ENCODE measurements at places on chromosomes 4 and X. TPM values are rescaled to one million over a fixed set of nuclear protein-coding genes. Genes with fewer than 3 reads are reported as not detected.

The COL4A5 gene
- total RNA-seq, result not detected

The TXLNG gene
- 12.7 TPM for total RNA-seq

The SNCA gene
- 2.2 TPM for total RNA-seq

The CLGN gene
- not detected for total RNA-seq

The SMIM31 gene
- total RNA-seq, result not detected

The PABPC1L2B gene
- not detected for total RNA-seq

The RIBC1 gene
- total RNA-seq, result 0.86 TPM

The PPEF2 gene
- 0.35 TPM for total RNA-seq

The ZCCHC12 gene
- total RNA-seq, result not detected

The GLRB gene
- total RNA-seq, result not detected

The TCEAL5 gene
- total RNA-seq, result not detected

The ZAR1 gene
- not detected for total RNA-seq

The BMX gene
- total RNA-seq, result not detected

The TLR1 gene
- total RNA-seq, result 39.6 TPM

The TBX22 gene
- total RNA-seq, result not detected

The NLRP2B gene
- total RNA-seq, result not detected

The TMSB15C gene
- 2.3 TPM for total RNA-seq

The IL15 gene
- total RNA-seq, result 3.5 TPM

The P2RY4 gene
- total RNA-seq, result 0.44 TPM

The ARHGEF38 gene
- not detected for total RNA-seq

The FAM13A gene
- 2.4 TPM for total RNA-seq

The CFAP99 gene
- total RNA-seq, result not detected

The DHX15 gene
- 145 TPM for total RNA-seq

The RAB33A gene
- total RNA-seq, result 8.0 TPM

The MUC7 gene
- total RNA-seq, result not detected

The ZNF630 gene
- not detected for total RNA-seq

The SPIN2A gene
- 1.2 TPM for total RNA-seq

The UGT2B17 gene
- total RNA-seq, result 2.5 TPM

The CXCL5 gene
- total RNA-seq, result not detected

The FREM3 gene
- total RNA-seq, result not detected

The TMPRSS11B gene
- not detected for total RNA-seq

The EMCN gene
- not detected for total RNA-seq

The GDI1 gene
- 127 TPM for total RNA-seq

The SAGE1 gene
- total RNA-seq, result not detected

The FAM47E gene
- total RNA-seq, result not detected

The PCDH19 gene
- total RNA-seq, result not detected

The GAGE12J gene
- total RNA-seq, result not detected
